ENCODE measurements at places on chromosomes 7 and 10.

DNA sequence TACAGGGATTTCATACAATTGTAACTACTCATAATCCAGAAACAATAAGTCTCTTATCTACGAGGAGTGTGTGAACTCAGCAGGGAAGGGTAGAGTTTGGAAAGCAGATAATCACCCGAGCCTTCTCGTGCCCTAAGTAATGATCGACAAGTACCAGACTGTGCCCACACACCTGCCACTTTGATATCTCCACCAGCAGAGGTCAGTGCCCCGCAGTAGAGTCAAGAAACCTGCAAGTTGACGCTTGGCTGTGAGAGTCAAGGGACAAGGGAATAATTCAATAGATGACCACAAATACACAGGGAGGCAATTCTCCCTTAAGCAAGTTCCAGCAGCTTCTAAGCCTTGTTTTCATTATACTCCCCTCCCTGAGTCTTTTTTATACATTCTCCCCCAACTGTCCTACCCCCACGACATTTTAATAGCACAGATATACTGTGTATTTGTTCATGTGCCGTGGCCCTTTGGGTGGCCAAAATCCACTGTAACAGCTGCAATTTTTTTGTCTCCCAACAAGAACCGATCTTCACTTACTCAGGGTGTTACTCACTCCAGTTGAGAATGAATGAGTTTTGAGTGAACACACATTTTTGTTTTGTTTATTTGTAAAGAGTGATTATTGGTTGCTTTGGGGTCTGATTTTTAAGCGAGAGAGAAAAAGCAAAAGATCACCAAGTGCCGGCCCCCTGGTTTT lies 106.9 kb upstream of the RHEB start:
- peak; percentile 1 for DNase-seq

GRCh38 chr10:64277536-64277935 lies 756.3 kb downstream of the REEP3 start:
- no peak for DNase-seq

DNA sequence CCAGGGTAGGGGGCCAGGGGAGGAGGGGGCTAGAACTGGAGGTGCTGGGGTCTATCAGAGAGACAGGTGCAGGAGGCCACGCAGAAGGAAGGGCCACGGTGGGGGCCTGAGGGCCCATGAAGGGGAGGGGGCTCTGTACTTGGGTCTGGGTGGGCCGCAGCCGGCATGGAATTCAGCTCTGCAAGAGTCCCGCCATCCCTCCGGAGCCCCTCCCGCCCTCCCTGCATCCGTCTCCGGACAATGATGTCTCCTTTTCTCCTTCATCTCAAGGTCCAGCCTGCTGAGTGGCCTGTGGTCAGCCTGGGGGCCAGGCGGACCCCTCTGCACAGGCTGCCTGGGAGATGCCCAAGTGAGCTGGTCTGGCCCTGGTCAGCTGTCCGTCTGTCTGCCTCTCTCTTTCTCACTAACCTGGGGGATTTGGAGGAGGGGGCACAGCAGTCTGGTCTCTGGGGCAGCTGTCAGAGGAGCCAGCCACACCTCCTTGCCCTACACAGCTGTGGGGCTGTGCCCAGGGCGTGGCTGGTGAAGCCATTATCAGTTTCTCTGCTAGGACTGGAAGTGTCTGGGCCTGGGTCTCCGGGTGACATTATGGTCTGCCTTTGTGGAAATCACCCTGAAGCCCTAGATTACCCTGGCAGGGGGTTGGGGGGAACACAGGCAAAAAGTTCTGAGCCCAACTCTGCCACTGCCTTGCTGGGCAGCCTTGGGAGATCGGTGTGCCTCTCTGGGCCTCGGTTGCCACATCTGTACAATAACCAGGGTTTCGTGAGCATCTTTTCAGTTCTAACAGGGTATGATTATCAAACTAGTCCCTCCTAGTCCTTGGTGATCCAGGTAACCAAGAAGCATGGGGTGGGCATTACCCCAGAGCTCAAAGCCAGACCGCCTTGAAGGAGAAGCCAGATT lies 19.0 kb upstream of the HSPB1 start:
- no peak for DNase-seq

GRCh38 chr7:22252016-22252415 lies 104.9 kb downstream of the RAPGEF5 start:
- DNase-seq, result no peak

GRCh38 chr7:155576900-155577508 lies 30.6 kb upstream of the CNPY1 start:
- no peak for DNase-seq

GRCh38 chr7:112575864-112576263 lies 95.1 kb downstream of the LSMEM1 start:
- no peak for DNase-seq

- DNase-seq, result peak; percentile 64
These were observed 855 bp upstream of the PALD1 start for GRCh38 chr10:70477661-70478162.

DNA sequence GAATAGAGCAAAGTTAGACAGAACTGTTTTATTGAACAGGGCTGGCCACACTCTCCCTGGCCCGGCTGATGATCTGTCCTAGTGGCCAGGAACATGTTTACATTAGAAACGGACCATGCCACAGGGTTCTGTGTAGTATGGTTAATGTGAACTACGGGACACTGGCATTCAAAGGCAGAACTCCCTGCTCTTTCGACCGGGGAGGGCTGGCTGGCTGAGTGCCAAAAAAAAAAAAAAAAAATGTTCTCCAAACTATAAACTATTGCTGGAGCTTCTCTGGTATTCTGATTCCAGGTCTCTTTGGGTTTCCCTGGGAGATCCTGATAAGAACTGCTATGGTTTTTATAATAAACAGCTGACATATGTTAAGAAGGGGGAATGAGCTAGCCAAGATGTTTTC lies 1262.6 kb upstream of the SORCS1 start:
- no peak for DNase-seq

GRCh38 chr7:40915071-40915470 lies 780.3 kb downstream of the SUGCT start:
- no peak for DNase-seq
